ENCODE measurements at places on chromosomes 1 and 21.
A peak's percentile ranks its signal among the peaks of the same experiment; 100 is the strongest.

- no peak for DNase-seq
Observed at GRCh38 chr1:193701759-193702158, 515.3 kb upstream of the B3GALT2 start.

DNA sequence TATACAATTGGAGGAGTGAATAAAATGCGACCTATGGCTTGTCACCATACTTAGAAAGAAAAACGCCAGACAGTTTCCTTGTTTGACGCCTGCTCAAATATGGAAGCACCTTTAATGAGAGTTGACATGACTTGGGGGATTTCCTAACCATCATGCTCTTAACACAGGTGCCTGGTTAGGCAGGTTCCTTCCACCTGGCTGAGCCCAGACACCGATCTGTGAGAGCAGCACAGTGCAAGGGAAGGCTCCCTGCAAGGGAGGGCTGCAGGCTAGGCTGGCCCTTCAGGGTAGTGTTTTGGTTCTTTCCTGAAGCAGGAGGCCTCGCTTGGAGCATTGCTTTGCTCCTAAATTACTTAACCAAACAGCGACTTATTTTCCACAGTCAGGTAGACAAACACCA lies 24.6 kb upstream of the KLHDC8A start:
- DNase-seq = no peak

GRCh38 chr1:32759997-32760623 lies 57.0 kb downstream of the YARS1 start:
- DNase-seq = peak; percentile 34

GRCh38 chr1:63458750-63459149 lies 64.3 kb downstream of the ITGB3BP start:
- DNase-seq = no peak

DNA sequence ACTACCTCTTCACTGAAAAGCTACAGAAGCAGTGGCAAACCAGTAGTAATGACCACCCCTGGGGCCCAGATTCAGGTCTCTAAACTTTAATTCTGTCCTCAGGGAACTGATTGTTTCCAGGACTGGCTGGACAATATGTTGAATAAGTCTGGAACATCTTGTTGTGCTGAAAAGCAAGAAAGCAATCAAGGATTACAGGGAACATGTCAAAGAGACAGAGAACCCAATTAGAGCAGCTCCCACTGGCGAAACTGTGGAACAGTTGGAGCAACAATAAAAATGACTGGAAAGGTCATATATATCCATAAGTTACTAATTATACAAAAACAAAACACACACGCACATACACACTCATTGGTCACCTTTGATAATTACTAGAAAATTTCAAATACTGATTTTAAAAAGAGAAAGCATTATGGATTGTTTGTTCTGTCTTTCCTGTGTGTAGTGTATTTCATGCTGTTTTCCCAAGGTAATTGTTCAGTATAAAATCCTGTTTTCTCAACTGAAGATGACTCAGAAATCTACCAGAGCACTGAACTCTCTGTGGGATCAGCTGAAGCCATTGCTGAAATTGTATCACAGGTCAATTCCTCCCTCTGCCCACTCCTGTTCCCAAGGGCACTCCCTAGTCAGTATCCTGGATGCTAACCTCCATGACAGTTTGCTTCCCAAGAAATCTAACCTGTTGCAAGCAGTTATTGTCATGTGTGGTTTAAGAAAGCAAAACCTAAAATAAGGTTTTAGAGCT lies 83.6 kb upstream of the RGS1 start:
- DNase-seq = no peak

- no peak for DNase-seq
Observed at GRCh38 chr1:101285922-101286570, 49.2 kb downstream of the S1PR1 start.

GRCh38 chr1:200233393-200233792 lies 176.4 kb downstream of the ZNF281 start:
- DNase-seq = peak; percentile 80

DNA sequence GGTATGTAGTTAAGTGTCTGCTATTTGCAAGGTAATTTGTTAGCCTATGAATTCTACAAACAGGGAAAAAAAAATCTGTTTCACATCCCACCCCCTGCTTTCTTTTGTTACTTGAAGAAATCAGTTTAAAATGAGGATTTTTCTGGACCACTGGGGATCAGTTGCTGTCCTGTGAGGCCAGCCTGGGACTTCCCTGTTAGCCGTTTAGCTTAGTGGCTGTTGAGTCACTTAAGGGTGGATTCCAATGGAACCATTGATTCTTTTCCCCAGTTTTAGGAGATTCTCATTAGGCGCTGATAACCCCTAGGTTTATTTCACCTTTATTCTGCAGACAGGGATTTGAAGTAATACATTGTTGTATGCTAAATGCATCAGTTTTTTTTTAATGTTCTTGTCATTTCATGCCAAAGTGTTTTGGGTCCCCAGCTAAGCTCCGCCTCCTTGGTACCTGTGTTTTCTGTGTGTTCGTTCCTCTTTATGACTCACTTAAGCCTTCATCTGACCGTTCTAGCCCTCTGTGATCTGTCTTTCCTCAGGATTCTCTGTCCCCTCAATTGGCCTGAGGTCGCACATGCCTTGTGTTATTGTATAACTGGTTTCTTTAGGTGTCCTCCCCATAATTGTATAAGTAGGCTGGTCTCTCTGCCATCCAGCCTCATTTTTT lies 59.3 kb downstream of the NOS1AP start:
- no peak for DNase-seq

DNA sequence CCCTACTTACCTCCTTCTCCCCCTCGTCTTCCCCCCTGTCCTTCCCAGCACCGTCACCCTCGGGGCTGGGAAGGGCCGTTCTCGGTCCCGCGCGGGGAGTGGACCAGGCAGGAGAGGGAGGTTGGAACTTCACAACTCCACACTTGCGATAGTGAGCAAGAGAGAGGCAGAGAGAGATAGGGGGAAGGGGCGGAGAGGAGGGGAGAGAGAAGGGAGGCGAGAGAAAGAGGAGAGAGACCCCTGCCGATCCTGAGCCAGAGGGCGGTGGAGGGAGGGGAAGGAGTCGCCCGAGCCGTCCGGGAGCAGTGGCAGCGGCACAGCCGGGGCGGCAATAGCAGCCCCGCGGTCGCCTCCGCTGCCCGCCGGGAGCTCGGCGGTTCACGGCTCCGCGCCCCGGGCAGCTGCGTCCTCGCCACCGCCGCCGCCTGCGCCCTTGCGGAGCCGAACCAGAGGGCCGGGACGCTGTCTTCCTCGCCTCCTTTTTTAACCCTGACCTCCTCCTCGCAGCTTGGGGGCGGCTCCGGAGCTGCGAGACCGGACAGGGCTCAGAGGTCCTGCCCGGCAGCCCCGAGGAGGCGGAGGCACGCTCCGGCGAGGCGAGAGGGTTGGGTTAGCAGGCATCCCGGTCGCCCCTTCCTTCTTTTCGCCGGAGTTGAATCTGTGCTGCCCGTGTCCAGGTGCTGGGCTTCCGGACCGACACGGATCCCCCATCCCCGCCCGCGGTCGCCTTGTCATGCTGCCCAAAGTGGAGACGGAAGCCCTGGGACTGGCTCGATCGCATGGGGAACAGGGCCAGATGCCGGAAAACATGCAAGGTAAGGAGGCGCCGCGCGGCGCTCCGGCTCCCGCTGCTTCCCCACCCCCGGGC lies 11.7 kb downstream of the NR5A2 start:
- peak; percentile 31 for DNase-seq

GRCh38 chr1:145895471-145895870 lies 9.8 kb upstream of the ANKRD35 start:
- DNase-seq = no peak

DNA sequence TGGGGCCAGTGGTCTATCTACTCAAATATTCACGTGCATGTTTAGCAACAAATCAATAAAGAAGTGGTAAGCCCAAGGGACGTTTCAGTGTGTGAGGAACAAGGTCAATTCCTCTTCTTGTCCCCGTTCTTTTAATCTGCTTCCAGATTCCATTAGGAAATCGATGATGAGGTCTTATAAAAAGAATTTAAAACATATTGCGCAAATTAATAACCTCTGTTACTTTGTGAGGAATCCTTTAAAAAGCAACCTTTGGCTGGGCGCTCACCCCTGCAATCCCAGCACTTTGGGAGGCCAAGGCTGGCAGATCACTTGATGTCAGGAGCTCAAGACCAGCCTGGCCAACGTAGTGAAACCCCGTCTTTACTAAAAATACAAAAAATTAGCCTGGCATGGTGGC lies 113.0 kb upstream of the TMPRSS2 start:
- DNase-seq = peak; percentile 59

- no peak for DNase-seq
Observed at GRCh38 chr1:245809361-245809760, 654.6 kb downstream of the KIF26B start.

GRCh38 chr1:19113697-19114092 lies 96.4 kb downstream of the UBR4 start:
- peak; percentile 38 for DNase-seq

DNA sequence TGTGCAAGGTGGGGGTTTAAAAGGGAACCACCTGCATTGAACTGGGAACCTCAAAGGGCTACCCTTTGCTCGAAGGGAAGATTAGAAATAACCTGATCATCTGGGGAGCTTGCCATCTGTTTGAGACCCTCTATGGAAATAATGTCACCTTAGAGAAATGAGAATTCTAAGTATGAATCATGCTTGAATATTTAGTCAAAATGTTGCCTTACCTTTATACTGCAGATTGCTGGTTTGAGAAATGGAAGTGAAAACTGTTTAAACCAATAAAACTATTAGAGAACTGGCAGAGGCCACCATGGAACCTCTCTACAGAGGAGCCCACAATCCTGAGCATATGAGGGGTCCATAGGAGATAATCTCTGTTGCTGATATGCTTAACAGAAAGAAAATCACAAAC lies 131.2 kb upstream of the FAM78B start:
- DNase-seq = no peak

- peak; percentile 76 for DNase-seq
Observed at GRCh38 chr1:179141592-179142251, 59.9 kb downstream of the TOR3A start.

All from EL (cell line).